Nephron progenitor cell (in vitro differentiated cells): ENCODE measurements at places on chromosomes 13 and 19.
A peak's percentile ranks its signal among the peaks of the same experiment; 100 is the strongest.

- DNase-seq, result no peak
These were observed 7.4 kb downstream of the CHST8 start for GRCh38 chr19:33628921-33629825.

- DNase-seq, result no peak
These were observed 9.9 kb downstream of the ZNF611 start for GRCh38 chr19:52724701-52725514.

- peak; percentile 39 for DNase-seq
These were observed at the start of gene FBXO27 for GRCh38 chr19:39032063-39032918. Gene FBXO27, minus strand, starts transcription at chr19:39032549. Its CDS starts 322 bp downstream, at chr19:39032227.

DNA sequence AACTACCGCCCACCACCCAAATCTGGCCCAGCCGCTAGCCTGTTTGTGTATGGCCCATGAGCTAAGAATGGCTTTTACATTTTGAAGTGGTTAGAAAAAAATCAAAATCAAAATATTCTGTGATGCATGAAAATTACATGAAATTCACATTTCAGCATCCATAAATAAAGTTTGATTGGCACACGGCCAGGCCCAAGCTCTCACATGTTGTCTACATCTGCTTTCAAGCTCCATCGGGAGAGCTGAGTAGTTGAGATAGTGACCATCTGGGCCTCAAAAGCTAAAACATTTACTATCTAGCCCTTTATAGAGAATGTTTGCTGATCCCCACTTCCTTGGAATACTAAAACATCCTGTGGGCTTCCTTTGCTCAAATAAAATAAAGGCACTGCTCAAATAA is 14.5 kb downstream of the RFX2 start:
- DNase-seq, result no peak

DNA sequence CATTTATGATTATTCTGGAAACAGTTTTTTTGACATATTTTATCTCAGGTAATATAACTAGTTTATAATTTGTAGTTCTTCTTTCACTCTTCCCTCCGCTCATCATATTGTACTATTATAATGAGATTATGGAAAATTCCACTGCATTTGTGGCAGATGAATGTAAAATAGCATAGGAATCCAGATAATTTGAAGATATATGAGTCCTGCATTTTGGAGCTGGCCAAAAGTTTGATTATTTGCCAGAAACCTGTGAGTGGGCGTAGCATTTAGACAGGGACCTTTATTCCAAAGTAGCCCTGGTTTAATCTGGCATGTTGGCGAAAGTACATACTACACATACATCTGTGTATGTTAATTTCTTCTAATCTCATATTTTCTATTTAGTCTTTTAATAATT is 65.2 kb downstream of the FNDC3A start:
- no peak for DNase-seq

- DNase-seq, result no peak
These were observed 2.1 kb downstream of the EDNRB start for GRCh38 chr13:77916488-77916887.

- DNase-seq, result no peak
These were observed 12.8 kb downstream of the N4BP2L2 start for GRCh38 chr13:32525766-32526165.

- DNase-seq, result no peak
These were observed 286.6 kb upstream of the TMTC4 start for GRCh38 chr13:100961186-100961585.

GRCh38 chr13:108786456-108787200 is 157.2 kb downstream of the MYO16 start:
- no peak for DNase-seq

DNA sequence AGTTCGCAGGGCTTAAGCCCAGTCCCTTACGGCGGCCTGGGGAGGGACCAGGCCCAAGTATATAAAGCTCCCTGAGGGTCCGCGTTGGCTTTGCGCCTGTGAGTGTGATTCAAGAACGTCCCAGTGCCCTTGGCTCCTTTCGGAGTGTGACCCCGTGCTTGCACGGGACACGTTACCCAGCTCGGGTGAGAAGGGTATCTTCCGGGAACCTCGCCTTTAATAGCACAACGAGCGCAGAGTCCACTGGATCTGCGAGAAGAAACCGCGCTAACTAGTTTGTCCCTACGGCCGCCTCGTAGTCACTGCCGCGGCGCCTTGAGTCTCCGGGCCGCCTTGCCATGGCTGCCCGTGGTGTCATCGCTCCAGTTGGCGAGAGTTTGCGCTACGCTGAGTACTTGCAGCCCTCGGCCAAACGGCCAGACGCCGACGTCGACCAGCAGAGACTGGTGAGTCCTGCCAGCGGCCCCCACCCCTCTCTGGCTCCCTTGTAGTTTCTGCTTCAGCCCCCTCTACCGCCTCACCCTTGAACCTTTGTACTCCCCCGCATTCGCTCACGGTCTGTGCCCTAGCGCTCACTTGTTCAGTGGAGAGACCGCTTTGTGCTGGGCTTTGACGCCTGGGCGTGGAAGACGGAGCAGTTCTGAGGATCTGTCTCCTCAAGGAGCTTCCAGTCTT is at the start of gene DNAJC15:
Gene DNAJC15 (plus strand): TSS at position 298 of the 675 bp plus-strand sequence. CDS start 41 bp downstream, at position 339.
- peak; percentile 67 for DNase-seq

- DNase-seq, result no peak
These were observed 38.4 kb downstream of the ZDHHC20 start for GRCh38 chr13:21420706-21421105.

GRCh38 chr13:93534181-93534700 is 307.6 kb downstream of the GPC6 start:
- DNase-seq, result no peak

DNA sequence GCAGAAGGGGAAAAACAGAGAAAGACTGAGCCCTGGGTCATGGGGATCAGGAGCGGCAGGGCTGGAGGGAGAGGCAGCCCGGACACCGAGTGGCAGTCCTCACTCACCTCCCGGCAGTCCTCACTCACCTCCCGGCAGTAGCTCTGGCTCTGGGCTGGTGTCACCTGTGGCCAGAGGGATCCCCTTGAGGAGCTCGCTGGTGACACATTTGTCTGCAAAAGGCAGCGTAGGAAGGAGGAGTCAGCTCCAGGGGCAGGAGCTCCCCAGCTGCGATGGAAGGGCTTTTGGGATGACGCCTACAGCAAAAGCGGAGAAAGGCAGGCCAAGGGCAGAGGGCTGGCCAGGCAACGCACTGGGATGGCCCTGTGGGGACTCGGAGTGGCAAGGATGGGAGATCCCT is 739 bp downstream of the EIF3G start:
- no peak for DNase-seq
